ENCODE measurements at places on chromosomes 7 and 10. TPM values are rescaled to one million over a fixed set of nuclear protein-coding genes. Genes with fewer than 3 reads are reported as not detected.

The CFAP58 gene
- total RNA-seq = 0.64 TPM

The INSYN2A gene
- total RNA-seq = not detected

The MAGI2 gene
- total RNA-seq = 0.09 TPM

The GPR141 gene
- 0.30 TPM for total RNA-seq

The ARHGEF5 gene
- 7.4 TPM for total RNA-seq

The MYO3A gene
- total RNA-seq = not detected

- H3K36me3 ChIP-seq = no peaks in the 10 kb centered on the region
- H3K27me3 ChIP-seq = peaks cover 16% of the 10 kb centered on the region
- H3K4me1 ChIP-seq = no peaks in the 10 kb centered on the region
- no peak overlapping the region for H3K27ac ChIP-seq
- no peak for DNase-seq
- H3K4me3 ChIP-seq = no peak overlapping the region
Measured at GRCh38 chr10:42949287-42949686, 127.6 kb upstream of the RET start.

DNA sequence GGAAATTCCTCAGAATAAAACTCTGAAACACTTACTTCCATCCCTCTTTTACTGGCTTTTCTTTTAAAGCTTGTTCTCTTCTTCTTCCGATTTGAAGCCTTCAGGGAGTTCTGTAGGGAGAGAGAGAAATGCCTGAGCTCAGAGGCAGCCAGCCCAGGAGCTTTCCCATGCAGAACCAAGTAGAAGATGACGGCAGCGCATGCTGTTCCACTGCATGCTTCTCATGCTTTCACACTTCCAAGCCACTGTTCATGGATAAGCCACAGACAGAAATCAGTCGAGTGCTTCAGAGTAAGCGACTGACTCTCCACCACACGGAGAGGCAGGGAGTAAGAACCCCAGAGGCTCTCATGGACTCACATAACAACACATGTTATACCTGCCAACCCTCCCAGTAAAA, 237.3 kb downstream of the DGKI start:
- DNase-seq = no peak
- H3K4me1 ChIP-seq = no peaks in the 10 kb centered on the region
- H3K27me3 ChIP-seq = peaks cover 23% of the 10 kb centered on the region
- no peak overlapping the region for H3K27ac ChIP-seq
- no peaks in the 10 kb centered on the region for H3K36me3 ChIP-seq
- H3K4me3 ChIP-seq = no peak overlapping the region

- no peak overlapping the region for H3K27ac ChIP-seq
- no peak overlapping the region for H3K4me3 ChIP-seq
- no peak for DNase-seq
Measured at GRCh38 chr7:128867241-128867640, 4.6 kb downstream of the ATP6V1F start.

GRCh38 chr10:71269301-71270288, 49.5 kb upstream of the SLC29A3 start:
- peaks cover 5% of the 10 kb centered on the region for H3K4me1 ChIP-seq
- H3K4me3 ChIP-seq = no peak overlapping the region
- no peaks in the 10 kb centered on the region for H3K27me3 ChIP-seq
- H3K36me3 ChIP-seq = no peaks in the 10 kb centered on the region

- H3K27ac ChIP-seq = no peak overlapping the region
- no peak overlapping the region for H3K4me3 ChIP-seq
- no peaks in the 10 kb centered on the region for H3K36me3 ChIP-seq
Measured at GRCh38 chr7:71630516-71630915, 498.6 kb downstream of the GALNT17 start.

GRCh38 chr10:120741396-120741795, 109.8 kb upstream of the WDR11 start:
- H3K36me3 ChIP-seq = no peaks in the 10 kb centered on the region
- no peak for DNase-seq
- H3K4me1 ChIP-seq = no peaks in the 10 kb centered on the region
- no peak overlapping the region for H3K27ac ChIP-seq
- no peak overlapping the region for H3K4me3 ChIP-seq
- peaks cover 2% of the 10 kb centered on the region for H3K27me3 ChIP-seq

GRCh38 chr7:29285444-29285793, 90.8 kb downstream of the CHN2 start:
- peak overlapping the region; percentile 62 for H3K27ac ChIP-seq
- H3K36me3 ChIP-seq = peaks cover 2% of the 10 kb centered on the region
- DNase-seq = peak; percentile 81
- H3K4me1 ChIP-seq = peaks cover 55% of the 10 kb centered on the region
- peak overlapping the region; percentile 9 for H3K4me3 ChIP-seq

DNA sequence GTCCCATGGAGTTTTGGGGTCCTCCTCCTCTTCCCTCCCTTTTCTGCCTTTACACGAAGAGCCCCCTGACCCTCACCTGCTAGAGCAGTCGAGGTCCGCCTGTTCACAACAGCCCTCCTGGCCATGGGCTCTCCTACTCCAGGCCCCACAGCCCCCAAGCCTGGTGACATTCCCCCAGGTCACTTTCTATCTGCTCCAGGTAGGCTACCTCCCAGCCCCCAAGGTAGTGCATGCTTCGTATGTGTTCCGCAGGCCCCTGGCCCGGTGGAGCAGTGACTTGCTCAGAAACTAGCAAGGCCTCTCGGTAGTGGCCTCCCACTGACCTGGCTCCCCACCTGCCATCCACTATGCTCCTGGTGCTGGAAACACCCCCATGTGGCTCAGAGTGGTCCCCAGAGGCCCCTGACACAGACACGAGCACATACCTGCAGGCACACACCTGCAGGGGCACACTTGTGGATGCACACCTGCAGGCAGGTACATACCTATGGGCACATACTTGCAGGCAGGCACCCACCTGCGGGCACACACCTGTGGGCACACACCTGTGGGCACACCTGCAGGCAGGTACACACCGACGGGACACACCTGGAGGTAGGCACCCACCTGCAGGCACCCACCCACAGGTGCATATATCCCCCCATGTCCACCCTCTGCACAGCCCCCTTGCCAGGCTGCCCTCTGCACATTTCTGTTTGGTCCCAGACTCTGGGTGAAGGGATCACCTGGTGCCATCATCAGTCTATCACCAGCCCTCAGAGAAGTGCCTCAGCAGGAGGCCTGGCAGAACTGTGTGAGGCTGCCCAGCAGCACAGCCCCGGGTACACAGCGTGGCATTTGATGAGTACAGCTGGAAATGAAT, 322.5 kb downstream of the PTPRN2 start:
- no peaks in the 10 kb centered on the region for H3K36me3 ChIP-seq
- no peaks in the 10 kb centered on the region for H3K4me1 ChIP-seq
- H3K27ac ChIP-seq = no peak overlapping the region
- H3K27me3 ChIP-seq = no peaks in the 10 kb centered on the region

- H3K27me3 ChIP-seq = peaks cover 23% of the 10 kb centered on the region
- H3K36me3 ChIP-seq = no peaks in the 10 kb centered on the region
- no peak overlapping the region for H3K27ac ChIP-seq
- H3K4me3 ChIP-seq = no peak overlapping the region
Measured at GRCh38 chr10:80579181-80579763, 41.6 kb downstream of the SH2D4B start.

- H3K27me3 ChIP-seq = peaks cover 20% of the 10 kb centered on the region
- H3K36me3 ChIP-seq = no peaks in the 10 kb centered on the region
- H3K4me3 ChIP-seq = no peak overlapping the region
- H3K4me1 ChIP-seq = no peaks in the 10 kb centered on the region
Measured at GRCh38 chr7:3650844-3651243, 349.8 kb downstream of the SDK1 start.

Data from activated CD8-positive, alpha-beta memory T cell treated with anti-CD3 and anti-CD28 coated beads, Interleukin-2, amount 10 ng/mL, durations not matched to agents 7 days and 5 days (primary cell).